ENCODE measurements at places on chromosomes 1 and 21.
A peak's percentile ranks its signal among the peaks of the same experiment; 100 is the strongest.

GRCh38 chr1:112247036-112247597, 148.9 kb upstream of the CTTNBP2NL start:
- no peak for DNase-seq

- no peak for DNase-seq
Observed at GRCh38 chr1:201708085-201708512, 120.9 kb upstream of the IPO9 start.

GRCh38 chr1:174968750-174969244, 30.9 kb upstream of the CACYBP start:
- peak; percentile 2 for DNase-seq

GRCh38 chr1:78292361-78292760, 198.4 kb upstream of the PTGFR start:
- no peak for DNase-seq

DNA sequence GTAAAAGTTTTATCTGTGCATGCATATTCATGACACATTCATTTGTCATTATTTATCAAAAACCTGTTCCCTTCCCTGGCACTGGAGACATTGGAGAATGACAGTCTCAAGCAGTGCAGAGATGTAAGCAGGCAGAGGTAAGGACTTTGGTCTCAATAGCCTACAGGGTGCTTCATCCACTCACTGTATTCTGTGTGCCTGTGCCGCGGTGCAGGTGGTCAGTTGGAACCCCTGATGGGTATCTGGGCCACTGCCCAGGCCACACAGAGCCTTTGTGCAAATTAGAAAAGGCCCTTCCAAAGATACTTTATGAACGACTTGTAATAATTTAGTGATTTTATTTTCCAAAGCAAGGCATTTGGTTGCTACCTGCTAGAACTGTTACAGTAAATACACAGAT, 44.0 kb downstream of the CDC42 start:
- DNase-seq: no peak

DNA sequence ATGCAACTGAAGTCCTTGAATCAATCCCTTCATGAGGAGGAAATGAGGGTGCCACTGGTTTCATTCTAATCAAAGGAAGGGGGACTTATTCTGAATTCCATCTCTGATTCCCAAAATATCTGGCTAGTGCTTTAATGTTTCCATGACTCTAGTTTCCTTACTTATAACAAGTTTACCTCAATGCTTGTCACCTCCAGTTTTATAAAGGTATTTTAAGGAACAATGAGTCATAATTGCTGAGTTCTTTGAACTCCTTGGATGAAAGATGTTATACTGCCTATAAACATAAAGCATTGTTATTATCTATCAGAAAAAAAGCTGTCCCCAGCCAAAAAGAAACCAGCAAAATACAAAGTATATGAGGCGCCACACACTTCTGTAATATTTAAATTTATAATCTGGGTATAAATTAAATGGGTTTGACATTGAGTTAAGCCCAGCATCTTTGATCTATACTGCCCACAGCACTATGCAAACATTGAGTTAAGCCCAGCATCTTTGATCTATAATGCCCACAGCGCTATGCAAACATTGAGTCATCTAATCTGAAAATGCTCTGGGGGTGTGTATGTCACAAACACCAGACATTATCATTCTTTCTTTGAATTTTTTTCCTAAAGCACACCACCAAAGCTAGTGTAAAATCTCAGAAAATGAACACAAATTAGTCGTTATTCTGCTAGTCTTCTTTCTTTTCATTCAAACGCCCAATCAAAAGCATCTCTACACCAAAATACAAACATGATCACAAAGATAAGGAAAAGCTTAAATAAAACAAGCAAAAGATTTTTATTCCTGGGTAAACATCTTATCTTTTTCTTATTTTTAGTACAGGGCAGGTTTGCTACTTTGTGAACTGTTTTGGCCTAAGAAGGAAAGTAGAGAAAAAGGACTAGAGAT, 11.5 kb upstream of the CXADR start:
- DNase-seq: no peak

DNA sequence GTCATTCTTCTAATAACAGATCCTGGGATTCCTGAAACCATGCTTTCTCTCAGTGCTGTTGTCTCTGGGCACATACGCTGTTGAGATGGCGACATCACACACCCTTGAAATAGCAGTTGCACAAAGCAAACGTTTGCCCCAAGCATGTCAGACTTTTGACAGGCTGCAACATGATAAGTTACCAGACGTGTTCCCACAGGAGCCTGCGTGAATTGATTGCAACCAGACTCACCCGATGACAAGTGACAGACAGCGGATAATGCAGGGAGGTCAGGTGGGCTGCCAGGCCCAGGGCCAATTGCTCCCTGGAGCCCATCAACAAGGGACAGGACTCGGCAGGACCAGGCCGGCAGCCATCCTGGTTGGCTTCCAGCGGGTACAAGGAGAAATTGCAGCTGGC, 310.9 kb downstream of the SIPA1L2 start:
- no peak for DNase-seq

GRCh38 chr1:95089650-95090287, 17.0 kb upstream of the ALG14 start:
- DNase-seq: no peak

- DNase-seq: no peak
Observed at GRCh38 chr1:189206617-189207016, 1271.0 kb downstream of the BRINP3 start.

- no peak for DNase-seq
Observed at GRCh38 chr1:178874966-178875365, 4.1 kb upstream of the ANGPTL1 start.

- DNase-seq: no peak
Observed at GRCh38 chr1:61506236-61506635, 218.7 kb downstream of the TM2D1 start.

GRCh38 chr1:47235806-47236205, 3.8 kb upstream of the TAL1 start:
- no peak for DNase-seq

- DNase-seq: no peak
Observed at GRCh38 chr1:58107943-58108342, 438.6 kb downstream of the OMA1 start.

DNA sequence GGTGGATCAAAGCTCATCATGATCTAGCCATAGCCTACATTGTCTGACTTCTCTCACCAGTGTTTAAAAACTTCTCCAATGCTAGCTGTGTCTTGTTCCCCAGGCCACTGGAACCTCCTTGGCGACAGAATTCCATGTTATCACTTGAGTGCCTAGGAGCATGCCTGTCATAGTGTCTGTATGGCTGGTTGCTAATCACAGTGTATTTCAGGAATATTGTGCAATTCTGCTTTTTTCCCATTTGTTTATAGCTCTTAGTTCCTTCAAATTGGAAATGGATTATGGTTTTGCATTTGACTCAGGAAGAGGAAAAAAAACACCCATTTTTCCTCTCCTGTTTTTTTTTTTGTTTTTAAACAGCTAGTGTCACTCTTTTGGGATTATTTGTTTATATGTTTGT, 25.5 kb downstream of the ROR1 start:
- DNase-seq: no peak

GRCh38 chr1:153341431-153341934, 7.2 kb downstream of the PGLYRP4 start:
- no peak for DNase-seq

- no peak for DNase-seq
Observed at GRCh38 chr1:9764550-9764949, 59.2 kb downstream of the CLSTN1 start.

DNA sequence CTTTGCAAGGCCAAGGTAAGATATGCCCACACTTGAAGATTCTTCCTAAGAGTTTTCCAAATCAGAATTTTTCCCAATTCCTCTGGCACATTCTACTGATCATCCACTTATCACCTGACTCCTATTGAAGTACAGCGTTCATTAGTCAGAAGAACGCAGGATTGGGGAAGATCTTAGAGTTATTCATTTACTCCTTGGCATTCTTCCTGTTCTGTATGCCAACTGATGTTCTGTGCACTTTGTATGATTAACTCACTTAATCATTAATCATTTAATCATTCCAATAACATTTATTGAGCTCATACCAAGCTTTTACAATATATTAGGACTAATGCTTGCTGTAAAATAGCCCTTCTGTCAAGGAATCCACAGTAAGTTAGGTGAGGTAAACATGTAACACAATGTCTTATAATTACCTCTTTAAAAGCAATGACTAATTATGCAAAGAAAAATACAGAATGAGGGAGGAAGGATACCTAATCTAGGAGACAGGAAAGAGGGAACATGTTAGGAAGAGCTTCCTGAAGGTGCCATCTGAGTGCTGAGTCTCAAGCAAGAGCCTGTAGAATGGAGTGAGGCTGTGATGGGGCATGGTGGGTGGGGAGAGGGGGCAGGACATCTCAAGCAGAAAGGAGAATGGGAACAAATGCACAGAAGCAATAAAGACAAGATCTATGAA, 71.1 kb upstream of the DPT start:
- no peak for DNase-seq

- DNase-seq: no peak
Observed at GRCh38 chr1:233366575-233366974, 39.1 kb downstream of the MAP3K21 start.

DNA sequence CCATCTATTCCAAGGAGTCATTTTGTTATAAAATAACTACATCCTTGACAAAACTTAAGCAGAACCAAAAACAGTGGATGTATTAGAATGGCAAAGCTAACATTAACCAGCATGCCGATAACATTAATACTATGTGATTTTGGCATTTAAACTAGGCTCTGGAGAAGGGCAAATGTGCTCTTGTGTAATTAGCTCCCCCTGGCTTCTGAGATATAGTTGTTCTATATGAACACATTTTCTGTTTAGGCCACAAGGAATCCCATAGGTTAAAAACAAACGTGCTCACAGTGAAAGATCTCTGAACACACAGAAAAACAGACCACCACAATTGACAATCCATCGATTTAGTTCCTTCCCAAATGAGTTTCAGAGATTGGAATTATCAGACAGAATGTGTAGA, 57.4 kb upstream of the TARS2 start:
- no peak for DNase-seq

- no peak for DNase-seq
Observed at GRCh38 chr1:238745069-238745468, 641.3 kb upstream of the CHRM3 start.

- no peak for DNase-seq
Observed at GRCh38 chr1:91680556-91681155, 180.0 kb downstream of the CDC7 start.

- DNase-seq: no peak
Observed at GRCh38 chr1:159187647-159188374, 16.4 kb downstream of the CADM3 start.

All from SW 1271 (cell line).